B cell (primary cell): ENCODE measurements at places on chromosomes 3 and 15. TPM values are rescaled to one million over a fixed set of nuclear protein-coding genes. Genes with fewer than 3 reads are reported as not detected.

The ZNF80 gene
- 0.27 and 0.42 TPM in 2 replicates for total RNA-seq

The ASB14 gene
- not detected in 2 replicates for total RNA-seq

- no peaks in the 10 kb centered on the region for H3K4me1 ChIP-seq
- H3K27me3 ChIP-seq, result no peaks in the 10 kb centered on the region
- no peak for DNase-seq
- H3K4me3 ChIP-seq, result no peak overlapping the region
- H3K36me3 ChIP-seq, result no peaks in the 10 kb centered on the region
Observed at GRCh38 chr3:48278884-48279559, 38.1 kb downstream of the ZNF589 start.

- no peak for DNase-seq
- H3K27ac ChIP-seq, result no peak overlapping the region
- no peak overlapping the region for H3K4me3 ChIP-seq
- H3K27me3 ChIP-seq, result no peaks in the 10 kb centered on the region
Observed at GRCh38 chr3:72892081-72892775, 4.4 kb downstream of the GXYLT2 start.

GRCh38 chr3:98259-98654 lies 98.3 kb upstream of the CHL1 start:
- no peaks in the 10 kb centered on the region for H3K4me1 ChIP-seq
- H3K36me3 ChIP-seq, result no peaks in the 10 kb centered on the region
- no peak overlapping the region for H3K27ac ChIP-seq
- H3K4me3 ChIP-seq, result no peak overlapping the region

DNA sequence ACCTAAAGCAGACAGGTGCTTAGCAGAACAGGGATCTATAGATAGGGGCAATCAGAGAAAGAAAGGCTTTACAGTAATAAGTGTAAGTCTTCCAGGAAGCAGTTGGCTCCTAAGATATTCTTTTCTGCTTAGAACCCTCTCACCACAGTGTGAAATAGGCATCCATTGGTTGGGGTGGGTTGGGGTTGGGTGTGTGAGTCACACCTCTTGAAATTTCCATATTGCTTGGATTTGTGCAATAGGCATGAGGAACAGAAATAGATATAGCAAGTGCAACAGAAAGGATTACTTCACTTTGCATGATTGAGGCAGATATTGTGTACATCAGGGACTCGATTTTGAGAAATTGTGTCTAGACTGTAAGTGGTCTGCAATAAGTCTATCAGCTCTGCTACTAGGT lies 200.1 kb upstream of the GAP43 start:
- H3K36me3 ChIP-seq, result no peaks in the 10 kb centered on the region
- DNase-seq, result no peak
- peaks cover 5% of the 10 kb centered on the region for H3K4me1 ChIP-seq
- no peaks in the 10 kb centered on the region for H3K27me3 ChIP-seq
- H3K27ac ChIP-seq, result no peak overlapping the region
- no peak overlapping the region for H3K4me3 ChIP-seq

- H3K27me3 ChIP-seq, result no peaks in the 10 kb centered on the region
- H3K36me3 ChIP-seq, result no peaks in the 10 kb centered on the region
Observed at GRCh38 chr3:167657684-167658225, 4.0 kb upstream of the WDR49 start.

GRCh38 chr15:45780352-45780751 lies 145.5 kb downstream of the SQOR start:
- H3K27ac ChIP-seq, result no peak overlapping the region
- H3K4me3 ChIP-seq, result no peak overlapping the region
- H3K27me3 ChIP-seq, result no peaks in the 10 kb centered on the region
- no peaks in the 10 kb centered on the region for H3K36me3 ChIP-seq
- no peaks in the 10 kb centered on the region for H3K4me1 ChIP-seq
- no peak for DNase-seq

DNA sequence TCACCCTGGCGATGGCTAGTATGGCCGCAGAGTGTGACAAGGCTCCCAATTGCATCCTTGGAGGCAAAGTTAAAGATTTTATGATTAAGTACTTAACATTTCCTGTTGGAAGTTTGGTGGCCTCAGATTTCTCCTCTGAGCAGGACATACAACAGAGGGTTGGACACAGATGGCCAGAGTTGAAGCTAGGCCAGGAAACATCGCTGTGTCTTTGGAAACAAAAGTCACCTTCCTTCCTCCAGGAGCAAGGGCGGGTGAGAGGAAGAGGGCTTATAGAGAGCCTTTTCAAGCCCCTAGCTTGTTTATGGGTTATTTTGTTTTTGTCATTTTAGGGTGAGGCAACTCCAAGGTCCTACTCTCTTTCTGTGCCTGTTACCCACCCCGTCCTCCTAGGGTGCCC lies 24.2 kb downstream of the SLC6A1 start:
- H3K27me3 ChIP-seq, result no peaks in the 10 kb centered on the region
- DNase-seq, result no peak
- H3K27ac ChIP-seq, result no peak overlapping the region
- H3K4me1 ChIP-seq, result no peaks in the 10 kb centered on the region
- H3K4me3 ChIP-seq, result no peak overlapping the region
- no peaks in the 10 kb centered on the region for H3K36me3 ChIP-seq
